ENCODE measurements at places on chromosomes 4 and X.

GRCh38 chrX:72297953-72298730, 7.6 kb downstream of the CITED1 start:
- no peak for DNase-seq

DNA sequence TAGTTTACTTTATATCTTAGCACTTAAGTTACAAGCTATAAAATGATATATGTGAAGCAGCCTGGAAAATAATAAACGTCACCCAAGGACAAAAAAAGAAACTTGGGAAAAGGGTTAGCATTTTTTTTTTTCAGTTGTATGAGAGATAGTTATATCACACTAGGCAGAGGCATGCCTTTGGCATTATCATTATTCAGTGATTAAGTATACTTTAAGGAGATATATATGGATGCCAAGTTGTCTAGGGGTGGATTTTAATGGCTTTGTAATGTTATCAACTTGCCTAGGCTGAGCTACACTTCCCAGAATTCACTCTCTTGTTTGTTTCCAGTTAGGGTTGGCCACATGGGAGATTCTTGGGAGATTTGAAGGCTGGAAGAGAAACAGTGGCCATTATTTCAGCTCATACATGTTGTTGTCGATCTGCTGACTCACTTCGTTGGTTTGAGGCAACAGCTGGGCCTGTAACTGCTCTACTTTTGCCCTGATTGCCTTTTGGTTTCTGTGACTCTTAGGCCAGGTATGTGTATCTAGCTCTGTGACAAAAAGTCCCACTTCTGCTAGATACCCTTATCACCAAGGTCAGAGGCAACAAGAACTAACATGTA, 11.5 kb upstream of the SRPX start:
- no peak for DNase-seq

GRCh38 chrX:109264878-109265277, 217.0 kb downstream of the GUCY2F start:
- no peak for DNase-seq

GRCh38 chr4:26126994-26127393, 193.8 kb upstream of the RBPJ start:
- DNase-seq, result no peak

GRCh38 chrX:107675823-107676555, 47.7 kb downstream of the PRPS1 start:
- no peak for DNase-seq

GRCh38 chr4:54082168-54082567, 17.8 kb upstream of the CHIC2 start:
- DNase-seq, result no peak

DNA sequence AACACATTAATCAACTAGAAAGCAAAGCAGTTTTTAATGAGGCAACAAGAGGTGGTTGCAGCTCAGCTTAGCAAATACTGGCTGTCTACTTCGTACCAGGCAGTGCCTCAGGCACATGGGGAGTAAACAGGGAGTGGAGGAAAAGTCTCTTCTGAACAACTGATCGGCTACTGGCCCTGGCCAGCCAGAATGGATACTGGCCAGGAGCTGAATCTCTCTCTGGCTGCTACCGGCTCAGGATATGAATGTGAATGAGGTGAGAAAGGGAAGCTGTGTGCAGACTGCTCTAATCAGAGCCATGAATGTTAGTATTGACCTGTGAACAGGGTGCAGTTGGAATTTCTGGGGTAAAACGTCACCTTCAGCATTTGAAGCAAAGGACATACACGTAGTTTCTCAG, 77.3 kb downstream of the STK32B start:
- DNase-seq, result no peak

DNA sequence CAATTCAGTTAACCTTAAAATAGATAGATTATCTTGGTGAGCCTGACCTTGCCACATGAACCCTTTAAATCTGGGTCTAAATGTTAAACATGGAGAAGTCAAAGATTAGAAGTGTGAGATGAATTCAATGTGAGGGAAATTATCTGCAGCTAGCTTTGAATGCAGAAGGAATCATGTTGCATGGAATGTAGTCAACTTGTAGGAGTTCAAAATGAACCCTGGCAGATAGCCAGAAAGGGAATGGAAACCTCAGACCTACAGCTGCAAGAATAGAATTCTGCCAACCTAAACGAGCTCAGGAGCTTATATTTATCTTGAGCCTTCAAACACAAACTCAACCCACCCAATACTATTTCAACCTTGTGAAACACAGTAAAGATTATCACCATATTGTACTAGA, 632.5 kb downstream of the KCTD8 start:
- no peak for DNase-seq

GRCh38 chr4:20251796-20252655, at the start of gene SLIT2:
TSS of gene SLIT2 (plus strand) at chr4:20251905. CDS start at chr4:20253816, 1,911 bp downstream.
- no peak for DNase-seq

DNA sequence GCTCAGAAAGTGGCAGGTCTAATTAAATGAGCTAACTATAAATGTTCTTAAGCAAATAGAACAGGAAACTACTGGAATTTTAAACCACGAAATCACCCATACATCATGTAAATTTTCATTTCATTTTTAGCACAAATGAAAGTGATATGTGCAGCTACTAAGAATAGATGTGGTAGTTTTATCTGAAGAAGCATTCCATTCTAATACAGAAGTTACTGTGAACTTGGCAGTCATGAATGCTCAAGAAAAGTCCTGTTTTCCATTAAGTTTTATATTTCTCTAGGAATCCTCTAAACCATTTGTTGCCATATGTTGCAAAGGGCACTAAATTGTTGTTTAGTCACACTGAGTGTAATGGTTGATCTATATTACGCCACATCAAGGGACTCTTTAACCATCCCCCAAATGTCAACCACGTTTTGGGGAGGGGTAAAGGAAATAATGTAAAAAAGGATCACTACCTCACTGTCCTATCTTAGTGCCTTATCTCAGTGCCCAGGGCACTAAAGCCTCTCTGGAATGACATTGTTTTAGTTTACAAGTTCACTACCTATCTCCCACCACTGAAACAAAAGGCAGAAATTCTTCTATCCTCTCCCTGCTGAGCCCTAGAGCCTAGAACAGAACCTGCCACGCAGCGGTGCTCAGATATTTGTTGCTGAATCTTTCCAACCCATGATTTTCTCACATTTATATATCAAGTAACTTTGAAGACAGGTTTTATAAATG, 118.0 kb downstream of the SHISA3 start:
- DNase-seq, result no peak

GRCh38 chrX:19852014-19853005, 35.1 kb downstream of the SH3KBP1 start:
- no peak for DNase-seq

GRCh38 chr4:100174985-100175383, 15.3 kb downstream of the DDIT4L start:
- DNase-seq, result no peak

GRCh38 chrX:16838202-16839066, 31.7 kb downstream of the RBBP7 start:
- DNase-seq, result no peak

DNA sequence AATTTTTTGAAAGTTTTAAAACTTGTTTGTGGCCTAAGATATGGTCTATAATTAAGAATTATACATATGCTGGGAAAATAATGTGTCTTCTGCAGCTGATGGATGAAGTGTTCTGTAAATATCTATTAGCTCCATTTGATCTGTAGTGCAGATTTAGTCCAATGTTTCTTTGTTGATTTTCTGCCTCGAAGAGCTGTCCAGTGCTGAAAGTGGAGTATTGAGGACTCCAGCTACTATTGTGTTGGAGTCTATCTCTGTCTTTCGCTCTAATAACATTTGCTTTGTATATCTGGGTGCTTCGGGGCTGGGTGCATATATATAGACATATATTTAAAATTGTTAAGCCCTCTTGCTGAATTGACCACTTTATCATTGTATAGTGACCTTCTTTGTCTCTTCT, 2127.3 kb downstream of the PCDH7 start:
- no peak for DNase-seq

DNA sequence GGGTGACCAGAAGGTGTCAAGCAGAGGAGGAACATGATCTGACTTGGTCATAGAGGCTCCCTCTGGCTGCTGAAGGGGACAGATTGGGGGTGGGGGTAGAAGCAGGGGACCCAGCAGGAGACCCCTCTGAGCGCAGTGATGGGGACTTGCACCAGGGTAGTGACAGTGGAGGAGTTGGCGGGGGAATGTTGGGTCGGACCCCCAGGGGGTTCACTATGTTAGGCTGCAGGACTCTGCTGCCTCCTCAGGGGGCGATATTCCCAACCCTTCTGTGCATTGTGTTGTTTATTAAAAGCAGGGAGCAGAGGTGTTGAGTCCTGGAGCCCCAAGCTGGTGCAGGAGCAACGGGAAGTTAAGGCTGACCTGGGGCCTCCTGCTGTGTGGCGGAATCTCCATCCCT, 8.8 kb downstream of the WDR13 start:
- DNase-seq, result no peak

DNA sequence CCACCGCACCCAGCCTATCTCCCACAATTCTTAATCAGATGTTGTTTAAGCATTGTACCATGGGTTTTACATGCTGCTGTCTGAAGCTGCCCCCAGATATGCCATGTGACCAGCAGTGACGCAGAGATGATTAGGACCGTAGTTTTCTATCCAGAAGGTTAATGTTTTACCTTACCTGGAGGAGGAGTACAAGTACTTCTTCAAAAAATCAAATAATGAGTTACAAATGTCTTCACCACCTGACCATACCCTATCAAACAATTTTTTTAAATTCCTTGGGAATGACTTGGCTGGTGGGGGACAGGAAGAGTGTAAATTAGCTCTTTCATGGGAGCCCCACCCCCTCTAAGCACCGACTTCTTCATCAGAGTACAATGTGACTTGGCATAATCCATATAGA, 16.2 kb upstream of the SGMS2 start:
- no peak for DNase-seq

- no peak for DNase-seq
These were observed 19.9 kb upstream of the TMSB4X start for GRCh38 chrX:12954981-12955380.

DNA sequence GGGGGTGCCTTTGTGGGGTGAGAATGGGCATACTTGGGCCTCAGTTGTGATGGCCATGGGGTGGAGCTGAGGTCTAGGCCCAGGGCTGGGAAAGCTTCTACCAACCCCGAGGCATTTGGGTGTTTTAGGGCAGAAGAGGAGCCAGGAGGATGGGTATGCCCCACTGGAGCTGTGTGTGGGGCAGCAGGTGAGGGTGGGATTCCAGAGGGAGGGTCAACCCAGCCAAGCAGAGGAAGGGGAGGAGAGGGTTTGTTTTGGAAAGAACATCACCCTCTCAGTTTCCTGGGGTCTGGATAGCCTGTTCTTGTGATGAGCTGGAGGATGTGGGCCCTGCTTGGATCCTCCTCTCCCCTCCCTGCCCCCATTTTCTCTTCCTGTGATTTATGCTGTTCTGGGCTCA, 620 bp downstream of the IL9R start:
- no peak for DNase-seq

DNA sequence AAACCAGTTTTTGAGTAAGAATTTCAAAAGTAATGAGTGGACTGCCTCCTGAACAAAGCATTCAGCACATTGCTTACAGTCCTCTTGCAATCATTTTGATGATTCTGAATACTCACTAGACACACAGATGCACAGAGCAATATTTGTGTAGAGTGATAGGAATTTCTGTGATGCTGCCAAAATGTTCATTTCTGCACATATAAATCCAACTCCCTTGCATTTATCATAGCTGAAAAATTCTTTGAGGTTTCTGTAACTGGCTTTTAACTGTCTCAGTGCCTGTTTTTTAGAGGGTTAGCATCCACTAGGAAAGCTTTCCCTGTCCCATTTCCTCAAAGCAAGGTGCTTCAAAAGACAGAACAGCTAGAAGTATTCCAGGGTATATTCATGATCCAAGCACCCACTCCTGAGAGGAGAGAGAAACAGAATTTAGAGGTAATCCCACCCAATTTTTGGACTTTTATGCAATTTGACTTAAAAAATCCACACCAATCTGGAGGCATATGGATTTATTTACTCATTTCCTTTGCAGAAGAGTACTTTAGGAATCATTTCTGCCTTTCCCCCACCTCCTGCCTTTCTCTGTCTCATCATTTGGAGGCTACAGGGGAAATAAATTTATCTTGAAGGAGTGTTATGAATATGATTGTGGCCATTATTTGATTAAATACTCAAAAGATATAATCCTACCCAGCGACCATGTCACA, 234.5 kb upstream of the SLIT2 start:
- no peak for DNase-seq

GRCh38 chr4:159024266-159024665, 78.6 kb upstream of the RAPGEF2 start:
- DNase-seq, result no peak

DNA sequence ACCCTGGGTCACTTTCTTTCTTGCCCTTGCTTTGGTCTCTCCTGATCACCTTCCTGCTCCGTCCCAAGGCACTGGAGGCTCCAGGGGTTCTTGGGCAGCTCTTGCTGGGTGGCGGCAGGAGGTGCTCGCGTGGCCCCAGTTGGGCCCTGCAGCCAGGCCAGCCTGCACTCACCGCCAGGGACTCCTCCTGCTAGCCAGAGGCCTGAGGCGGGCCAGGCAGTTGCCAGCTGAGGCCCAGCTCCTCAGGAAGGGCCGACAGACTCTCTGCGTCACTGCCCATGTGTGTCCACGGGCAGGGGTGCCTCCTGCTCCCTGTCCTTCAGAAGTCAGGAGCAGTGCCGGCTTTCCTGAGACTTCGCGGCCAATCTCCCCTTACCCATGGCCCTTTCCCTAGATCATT, 9.3 kb downstream of the SUV39H1 start:
- DNase-seq, result no peak

GRCh38 chrX:154332561-154332960, 37.0 kb downstream of the TKTL1 start:
- no peak for DNase-seq

DNA sequence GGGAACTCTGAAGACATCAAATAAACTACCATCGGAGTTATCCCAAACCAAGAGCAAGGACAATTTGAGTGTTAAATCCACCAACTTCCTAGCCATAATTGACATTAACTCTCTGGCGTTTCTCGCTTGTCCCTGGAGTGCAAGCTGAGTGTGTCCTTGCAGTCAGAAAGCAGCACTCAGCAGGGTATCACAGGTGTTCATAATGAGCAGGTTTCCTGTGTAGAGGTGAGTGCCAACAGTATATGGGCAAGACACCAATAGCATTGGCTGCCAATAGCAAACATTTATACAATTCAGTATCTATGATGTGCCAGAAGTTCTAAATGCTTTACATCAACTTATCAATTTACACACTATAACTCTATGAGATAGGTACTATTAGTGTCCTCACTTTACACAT, 11.2 kb downstream of the BLTP1 start:
- no peak for DNase-seq

- no peak for DNase-seq
These were observed 68.3 kb upstream of the DDX3X start for GRCh38 chrX:41265615-41266014.

Measured in stimulated activated CD8-positive, alpha-beta memory T cell treated with anti-CD3 and anti-CD28 coated beads, Interleukin-15, amount 100 ng/mL, for 1 hour (primary cell).